ENCODE measurements at places on chromosomes 2 and 18.

GRCh38 chr2:194674043-194674442 lies 983.0 kb upstream of the SLC39A10 start:
- no peak for DNase-seq

- no peak for DNase-seq
These were observed 592 bp downstream of the ME2 start for GRCh38 chr18:50879302-50880118.

GRCh38 chr2:162297925-162298552 lies 20.4 kb downstream of the IFIH1 start:
- peak; percentile 47 for DNase-seq

DNA sequence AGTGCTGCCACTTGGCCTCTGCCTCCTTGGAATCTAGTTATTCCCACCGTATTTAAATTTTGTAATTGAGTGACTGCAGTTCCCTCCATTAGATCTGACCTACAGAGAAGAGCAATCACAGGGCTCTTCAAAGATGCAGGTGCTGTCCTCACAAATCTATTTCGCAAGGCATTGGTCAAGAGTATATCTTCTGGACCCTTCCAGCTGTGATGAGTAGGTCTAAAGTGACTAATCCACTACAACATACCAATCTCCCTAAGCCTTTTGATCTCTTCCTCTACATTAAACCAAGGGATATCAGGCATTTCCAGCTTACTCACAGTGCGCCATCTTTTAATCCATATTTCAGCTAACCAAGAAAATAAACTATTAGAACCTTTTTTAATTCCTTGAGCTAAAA lies 65.1 kb upstream of the COL3A1 start:
- no peak for DNase-seq

- DNase-seq: no peak
These were observed 497.2 kb downstream of the THSD7B start for GRCh38 chr2:137262594-137262993.

DNA sequence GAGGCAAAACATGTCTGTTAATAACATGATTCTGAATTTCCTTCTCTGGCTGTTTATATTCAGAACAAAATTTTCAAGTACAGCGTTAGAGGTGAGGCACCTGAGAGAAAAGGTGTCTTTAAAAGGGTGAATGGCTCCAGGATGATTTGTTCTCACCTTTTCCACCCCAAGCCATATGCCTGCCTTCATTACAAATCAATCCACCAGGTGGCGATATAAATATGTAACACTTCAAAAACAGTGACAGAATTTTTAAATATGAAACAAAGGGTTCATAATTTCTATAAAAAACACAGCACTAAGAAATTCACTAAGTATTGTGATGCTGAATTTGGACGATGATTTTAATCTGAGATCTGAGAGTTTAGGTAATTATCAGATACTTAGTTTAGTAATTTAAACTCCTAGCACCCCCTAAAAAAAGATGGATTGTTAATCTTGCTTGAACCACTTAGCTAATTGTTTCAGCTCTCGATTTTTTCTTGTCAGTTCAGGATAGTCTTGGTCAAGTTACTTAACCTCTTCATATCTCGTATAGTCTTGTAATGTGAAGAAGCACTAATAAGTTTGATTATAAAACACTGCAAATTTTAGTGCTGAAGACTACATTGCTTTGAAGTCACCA lies 528.8 kb downstream of the CPS1 start:
- DNase-seq: no peak
